ENCODE measurements at places on chromosomes 3 and 15.

DNA sequence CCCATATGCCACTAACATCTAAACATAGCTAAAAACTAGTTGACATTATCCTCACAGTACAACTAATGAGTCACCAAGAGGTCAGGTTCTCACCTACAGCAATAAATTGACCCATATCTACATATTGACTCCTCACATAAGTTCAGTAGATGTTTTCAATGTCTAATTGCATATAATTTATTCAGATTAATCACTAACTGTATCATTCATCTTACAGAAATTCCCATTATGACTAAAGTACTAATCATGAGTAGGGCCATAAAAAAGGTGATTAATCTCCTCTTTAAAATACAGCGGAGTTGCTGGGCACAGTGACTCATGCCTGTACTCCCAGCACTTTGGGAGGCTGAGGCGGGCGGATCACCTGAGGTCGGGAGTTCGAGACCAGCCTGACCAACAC, 82.4 kb upstream of the ST3GAL6 start:
- no peak for DNase-seq

- DNase-seq, result no peak
Observed at GRCh38 chr15:98281130-98281529, 320.6 kb downstream of the ARRDC4 start.

- no peak for DNase-seq
Observed at GRCh38 chr3:194979173-194979572, 291.8 kb downstream of the XXYLT1 start.

DNA sequence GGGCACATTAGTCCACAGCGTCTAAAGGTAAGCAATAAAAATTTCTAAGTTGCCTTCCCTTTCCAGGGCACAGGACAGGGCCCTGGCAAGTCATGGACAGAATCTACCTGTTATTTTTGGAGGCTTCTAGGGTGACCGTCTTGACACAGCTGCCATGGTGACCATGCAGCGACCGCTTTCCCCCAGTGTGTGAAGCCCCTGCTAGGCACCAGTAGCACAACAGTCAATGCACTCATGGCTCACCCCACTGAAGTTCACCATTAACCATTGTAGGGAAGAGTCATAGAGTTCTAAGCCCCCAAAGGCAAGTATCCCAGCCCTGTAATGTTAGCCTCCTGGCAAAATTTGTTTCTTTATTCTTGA, 43.8 kb upstream of the SLCO2A1 start:
- DNase-seq, result no peak

GRCh38 chr3:122358703-122359032, 24.4 kb downstream of the MIX23 start:
- DNase-seq, result no peak

- no peak for DNase-seq
Observed at GRCh38 chr3:24764236-24764915, 269.7 kb upstream of the THRB start.

- no peak for DNase-seq
Observed at GRCh38 chr3:177144922-177145321, 52.4 kb downstream of the TBL1XR1 start.
